ENCODE measurements at places on chromosomes 16 and 17. TPM values are rescaled to one million over a fixed set of nuclear protein-coding genes. Genes with fewer than 3 reads are reported as not detected.

- no peaks in the 10 kb centered on the region for H3K36me3 ChIP-seq
- no peak for DNase-seq
- no peak overlapping the region for H3K4me3 ChIP-seq
- H3K4me1 ChIP-seq, result no peaks in the 10 kb centered on the region
These were observed 588.7 kb downstream of the RBFOX1 start for GRCh38 chr16:7921345-7921744.

The KRT40 gene
- not detected for total RNA-seq

The KRTAP9-2 gene
- total RNA-seq, result not detected

The CEP295NL gene
- 0.10 TPM for total RNA-seq

DNA sequence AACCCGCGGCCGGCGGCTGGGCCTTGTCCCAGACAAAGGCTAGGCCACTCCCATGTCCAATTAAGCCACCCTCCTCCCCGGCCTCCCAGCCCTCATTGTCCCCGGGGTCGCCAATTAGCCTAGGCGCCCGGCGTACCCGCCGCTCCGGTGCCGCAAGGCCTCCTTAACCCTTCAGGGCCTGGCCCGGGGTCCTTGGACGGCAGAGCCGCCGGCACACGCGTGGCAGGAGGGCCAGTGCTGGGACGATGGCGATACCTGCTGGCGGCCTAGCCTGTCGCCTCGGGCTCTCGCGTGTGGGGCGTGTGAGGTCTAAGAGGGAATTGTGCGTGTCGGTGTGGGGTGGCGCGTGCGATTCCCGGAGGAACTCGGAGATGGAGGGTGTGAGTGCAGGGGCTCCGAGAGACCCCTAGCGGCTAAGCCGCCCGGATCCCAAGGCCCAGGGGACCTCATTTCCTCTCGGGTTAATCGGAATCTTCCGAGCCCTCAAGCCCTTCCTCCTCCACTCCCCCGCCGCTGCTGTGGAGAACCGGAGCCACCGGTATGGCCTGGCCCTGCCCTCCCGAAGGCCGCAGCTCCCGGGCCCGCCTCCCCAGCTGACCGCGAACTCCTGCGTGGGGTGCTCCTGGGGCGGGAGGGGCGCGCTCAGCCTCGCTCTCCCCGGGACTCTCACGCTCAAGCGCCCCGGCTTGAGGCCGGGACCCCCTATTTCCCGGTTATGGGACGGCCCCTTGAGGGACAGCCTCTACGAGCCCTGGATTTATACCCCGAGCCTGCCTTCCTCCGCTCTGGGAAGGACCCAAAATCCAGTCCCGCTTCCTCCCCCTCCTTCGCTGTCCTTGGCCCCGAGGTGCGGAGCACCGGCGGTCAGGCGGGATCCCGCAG lies 11.9 kb downstream of the TBX2 start:
- H3K36me3 ChIP-seq, result no peaks in the 10 kb centered on the region
- peaks cover 55% of the 10 kb centered on the region for H3K27me3 ChIP-seq
- H3K4me3 ChIP-seq, result peak overlapping the region; percentile 47
- H3K27ac ChIP-seq, result no peak overlapping the region
- H3K4me1 ChIP-seq, result peaks cover 19% of the 10 kb centered on the region
- no peak for DNase-seq

GRCh38 chr16:68283346-68283745 lies 19.0 kb downstream of the SLC7A6 start:
- peak overlapping the region; percentile 72 for H3K4me3 ChIP-seq
- peak overlapping the region; percentile 83 for H3K27ac ChIP-seq

The CYBA gene
- 486 TPM for total RNA-seq

- no peaks in the 10 kb centered on the region for H3K4me1 ChIP-seq
- H3K27ac ChIP-seq, result no peak overlapping the region
- H3K4me3 ChIP-seq, result no peak overlapping the region
- DNase-seq, result no peak
- H3K36me3 ChIP-seq, result no peaks in the 10 kb centered on the region
- H3K27me3 ChIP-seq, result no peaks in the 10 kb centered on the region
These were observed 113.9 kb upstream of the FOXF1 start for GRCh38 chr16:86396422-86396821.

The MYO15A gene
- total RNA-seq, result 0.23 TPM

GRCh38 chr16:21647562-21648164 lies 4.7 kb downstream of the IGSF6 start:
- H3K36me3 ChIP-seq, result peaks cover 2% of the 10 kb centered on the region
- peak overlapping the region; percentile 38 for H3K4me3 ChIP-seq
- H3K27ac ChIP-seq, result peak overlapping the region; percentile 95

Data from activated CD4-positive, alpha-beta T cell treated with anti-CD3 and anti-CD28 coated beads, Interleukin-2, amount 10 ng/mL, durations not matched to agents 7 days and 5 days (primary cell).